ENCODE measurements at places on chromosomes 13 and 19.

GRCh38 chr19:1478934-1479707 is at the start of gene C19orf25:
Gene C19orf25, minus strand, starts transcription at chr19:1479215. Its CDS starts 312 bp downstream, at chr19:1478903.
- DNase-seq, result peak; percentile 85

- DNase-seq, result no peak
Observed at GRCh38 chr19:51207747-51208146, 17.1 kb upstream of the CD33 start.

GRCh38 chr13:61954092-61954491 is 538.4 kb upstream of the PCDH20 start:
- DNase-seq, result no peak

DNA sequence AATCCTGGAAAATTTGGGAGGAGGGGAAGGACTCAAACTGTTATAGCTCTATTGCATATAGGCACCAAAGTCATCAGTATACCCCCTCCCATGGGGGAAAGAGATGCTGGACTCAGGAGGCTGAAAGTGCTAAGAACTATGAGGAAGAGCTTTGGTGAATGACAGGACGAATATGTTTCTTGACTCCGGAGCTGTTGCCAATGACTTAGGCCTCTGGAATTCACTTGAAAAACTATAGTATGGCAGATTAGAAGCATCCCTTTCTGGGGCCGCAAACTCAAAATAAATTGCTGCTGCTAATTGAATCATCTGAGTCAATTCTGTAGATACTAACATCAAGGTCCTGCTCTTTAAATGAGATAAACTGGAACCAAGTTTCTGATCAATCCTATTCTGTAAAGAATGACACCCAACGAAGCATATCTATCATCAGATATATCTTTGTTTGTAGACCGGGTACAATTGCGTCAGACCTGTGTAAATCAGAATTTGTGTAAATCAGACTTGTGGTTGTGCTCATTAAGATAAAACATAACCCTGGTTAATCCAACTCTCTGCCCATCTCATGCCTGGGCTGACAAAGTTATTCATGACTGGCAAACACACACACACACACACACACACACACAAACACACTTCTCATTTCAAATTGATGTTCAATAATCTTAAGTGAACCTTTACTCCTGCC is 1793.8 kb upstream of the PCDH20 start:
- DNase-seq, result no peak

- no peak for DNase-seq
Observed at GRCh38 chr19:14565298-14565679, 6.6 kb downstream of the NDUFB7 start.

- no peak for DNase-seq
Observed at GRCh38 chr13:50235604-50236342, 220.5 kb downstream of the KCNRG start.

- DNase-seq, result no peak
Observed at GRCh38 chr19:5448374-5448773, 6.8 kb upstream of the ZNRF4 start.

GRCh38 chr13:48334534-48335127 is 31.1 kb downstream of the RB1 start:
- DNase-seq, result no peak

All from stimulated activated CD4-positive, alpha-beta T cell treated with anti-CD3 and anti-CD28 coated beads, Interleukin-1b, Interleukin-23, amount 100 ng/mL, for 4 hours (primary cell).